ENCODE measurements at places on chromosomes 12 and 14. TPM values are rescaled to one million over a fixed set of nuclear protein-coding genes. Genes with fewer than 3 reads are reported as not detected.

Gene SMIM41
- total RNA-seq = not detected

- DNase-seq = no peak
Observed at GRCh38 chr12:123867141-123867540, 105.0 kb downstream of the DNAH10 start.

Gene SLC5A8
- not detected for total RNA-seq

GRCh38 chr12:75334384-75335030 lies at the start of gene GLIPR1L1:
GLIPR1L1 (plus strand) TSS chr12:75334670; CDS start chr12:75334729, 59 bp downstream.
- peak; percentile 75 for DNase-seq

Gene DDIT3
- 8.3 TPM for total RNA-seq

Gene MYF6
- not detected for total RNA-seq

Gene SYT1
- 11.7 TPM for total RNA-seq

DNA sequence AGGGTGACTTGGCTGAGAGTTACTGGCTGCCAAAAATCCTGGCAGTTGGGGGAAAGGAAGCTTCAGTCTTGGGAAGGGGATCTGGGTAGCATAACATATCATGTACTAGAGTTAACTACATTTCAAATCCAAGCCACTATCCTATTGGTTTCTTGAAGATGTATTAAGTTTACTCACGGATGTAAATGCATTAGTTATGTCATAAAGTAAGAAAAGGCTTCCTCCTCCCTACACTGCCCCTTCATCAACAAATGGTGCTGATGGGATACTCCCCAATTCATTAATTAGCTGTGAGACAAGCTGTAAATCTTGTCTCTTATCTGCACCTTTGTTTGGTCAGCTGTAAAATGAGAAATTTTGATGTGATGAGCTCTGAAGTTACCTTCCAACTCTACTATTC lies 150.1 kb upstream of the SOX5 start:
- no peak for DNase-seq

DNA sequence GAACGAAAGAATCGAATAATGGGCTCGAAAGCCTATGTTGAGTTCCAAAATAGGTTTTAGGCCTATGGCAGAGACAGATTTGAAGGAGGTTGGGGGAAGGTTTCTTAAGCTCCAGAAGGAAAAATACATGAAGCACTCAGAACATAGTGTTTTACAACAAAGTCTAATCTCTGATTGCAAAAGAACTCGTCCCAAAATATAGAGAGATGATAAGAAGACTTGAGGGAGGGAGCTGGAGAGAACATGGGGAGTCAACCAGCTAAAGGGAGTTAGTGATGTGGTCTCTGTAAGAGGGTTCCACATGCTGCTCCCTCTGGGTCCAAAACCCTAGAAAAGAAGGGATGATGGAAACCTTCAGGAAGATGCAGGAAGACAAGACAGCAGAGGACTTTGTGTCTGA lies 54.8 kb upstream of the DAAM1 start:
- no peak for DNase-seq

- DNase-seq = no peak
Observed at GRCh38 chr12:122545855-122546254, 18.8 kb downstream of the KNTC1 start.

All from H7 (cell line).